ENCODE measurements at places on chromosomes 7 and 10.
A peak's percentile ranks its signal among the peaks of the same experiment; 100 is the strongest.

DNA sequence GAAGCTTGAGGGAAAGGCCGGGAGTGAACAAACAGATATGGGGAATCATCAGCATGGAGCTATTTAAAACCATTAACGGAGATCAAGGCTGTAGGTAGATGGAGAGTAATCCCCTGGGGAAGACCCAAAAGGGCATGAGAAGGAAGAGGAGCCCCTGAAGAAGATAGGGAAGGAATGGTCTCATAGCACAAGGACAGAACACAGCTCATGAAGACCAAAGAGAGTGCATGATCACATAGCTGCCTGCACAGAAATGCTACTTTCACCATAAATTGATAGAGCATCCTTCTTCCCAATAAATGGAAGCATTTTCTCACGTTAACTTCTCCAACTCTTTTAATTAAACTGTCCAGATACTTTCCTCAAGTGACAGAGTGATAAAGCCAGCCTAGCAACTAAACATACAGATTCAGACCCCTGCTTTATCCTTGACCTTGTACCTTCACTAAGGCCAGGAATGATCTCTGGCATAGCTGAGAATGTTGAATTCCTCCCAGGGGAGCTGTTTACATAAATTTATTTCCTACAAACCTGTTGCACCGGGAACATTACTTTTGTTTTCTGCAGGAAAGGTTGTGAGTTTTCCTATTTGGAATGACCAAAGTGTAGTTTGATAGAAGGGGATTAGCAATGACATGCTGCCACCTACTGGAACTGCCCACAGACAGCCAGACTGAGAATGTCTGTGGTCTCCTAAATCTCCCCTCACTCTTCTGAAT, 110.8 kb upstream of the LRGUK start:
- DNase-seq, result no peak

GRCh38 chr7:28151965-28152364, 28.6 kb downstream of the JAZF1 start:
- no peak for DNase-seq

DNA sequence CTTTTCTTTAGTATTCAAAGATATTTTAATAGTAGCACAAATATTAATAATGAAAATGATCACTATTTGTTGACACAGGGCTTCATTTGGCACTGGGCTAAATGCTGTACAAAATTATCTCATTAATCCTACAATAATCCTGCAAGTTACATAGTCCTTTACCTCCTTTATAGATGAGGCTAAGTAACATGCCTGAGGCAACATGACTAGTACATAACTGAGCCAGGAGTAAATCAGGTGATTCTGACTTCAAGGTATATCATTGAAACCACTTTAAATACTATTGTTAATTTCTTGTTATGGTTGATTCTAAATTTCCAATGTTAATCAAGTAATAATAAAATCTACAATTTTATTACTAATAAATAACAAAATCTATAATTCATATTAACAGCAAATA, 39.8 kb downstream of the SEM1 start:
- no peak for DNase-seq

DNA sequence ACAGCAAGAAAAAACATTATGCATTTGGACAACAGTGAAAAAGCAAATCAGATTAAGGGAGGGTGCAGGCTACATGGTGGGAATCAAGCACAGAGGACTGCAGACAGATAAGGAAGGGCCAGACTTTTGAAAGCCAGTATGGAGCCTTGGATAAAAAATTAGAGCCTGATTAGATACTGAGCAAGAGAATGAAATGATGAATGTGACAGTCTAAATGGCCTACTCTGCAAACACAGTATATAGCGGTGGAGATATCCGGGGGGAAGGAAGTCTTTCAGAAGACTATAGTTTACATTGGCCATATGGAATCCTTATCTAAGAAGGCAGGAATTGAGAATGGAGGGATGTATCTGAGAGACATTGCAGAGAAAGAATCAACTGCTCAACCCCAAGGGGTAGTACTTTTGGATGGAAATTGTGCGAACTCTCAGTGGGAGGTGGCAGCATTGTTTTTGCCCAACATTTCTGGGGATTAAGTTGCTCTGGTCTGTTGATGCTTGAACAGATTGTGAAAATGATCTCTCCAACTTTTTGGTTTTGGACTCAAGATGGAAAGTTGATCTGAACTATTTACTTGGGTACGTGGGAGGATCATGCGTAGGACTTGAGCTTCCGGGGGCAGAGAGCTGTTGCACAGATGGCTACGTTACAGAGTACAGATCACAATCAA, 39.4 kb upstream of the CHCHD3 start:
- no peak for DNase-seq

DNA sequence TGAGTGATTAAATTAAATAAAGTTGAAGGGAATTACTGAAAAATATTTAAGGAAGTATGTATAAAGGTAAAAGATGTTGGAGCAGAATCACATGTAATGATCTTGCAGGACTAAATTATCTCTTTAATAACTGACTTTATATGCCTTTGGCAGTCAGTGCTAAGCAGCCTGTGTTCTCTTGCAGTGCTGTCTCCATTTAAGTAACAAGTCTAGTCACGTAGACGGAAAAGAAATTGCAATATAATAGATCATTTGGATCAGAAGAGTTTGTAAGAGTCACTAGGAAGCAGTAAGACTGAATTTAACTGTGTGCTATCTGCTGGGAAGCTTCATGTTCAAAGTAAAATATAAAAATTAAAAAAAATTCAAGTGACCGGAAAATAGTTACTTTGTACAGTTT, 21.4 kb downstream of the BZW2 start:
- DNase-seq, result no peak

DNA sequence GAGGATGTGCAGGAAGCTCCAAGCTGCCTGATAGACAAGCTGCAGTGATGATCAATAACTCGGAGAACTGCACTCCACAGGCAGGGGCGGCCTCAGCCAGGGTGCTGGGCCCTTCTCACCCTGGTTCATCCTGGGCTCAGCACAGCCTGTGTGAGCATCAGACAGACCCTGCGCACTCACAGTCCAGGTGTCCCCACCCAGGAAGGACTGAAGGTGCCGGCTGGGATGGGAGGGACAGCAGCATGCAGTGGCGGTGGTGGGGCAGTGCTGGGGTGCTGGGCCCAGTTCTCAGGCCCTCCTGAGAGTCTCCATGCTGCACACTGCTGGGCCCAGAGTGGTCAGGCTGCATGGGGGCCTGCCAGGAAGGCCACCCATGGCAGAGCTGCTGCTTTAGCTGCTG, 74.1 kb downstream of the ITIH5 start:
- no peak for DNase-seq

- no peak for DNase-seq
These were observed 41.0 kb upstream of the ADAM12 start for GRCh38 chr10:126429275-126429674.

GRCh38 chr7:134009314-134010110, 117.6 kb upstream of the LRGUK start:
- no peak for DNase-seq

GRCh38 chr7:134182078-134182477, 54.9 kb downstream of the LRGUK start:
- no peak for DNase-seq

GRCh38 chr10:61642150-61642571, 20.6 kb upstream of the CABCOCO1 start:
- no peak for DNase-seq

- DNase-seq, result peak; percentile 29
These were observed 176.5 kb downstream of the TCF7L2 start for GRCh38 chr10:113126229-113127201.

DNA sequence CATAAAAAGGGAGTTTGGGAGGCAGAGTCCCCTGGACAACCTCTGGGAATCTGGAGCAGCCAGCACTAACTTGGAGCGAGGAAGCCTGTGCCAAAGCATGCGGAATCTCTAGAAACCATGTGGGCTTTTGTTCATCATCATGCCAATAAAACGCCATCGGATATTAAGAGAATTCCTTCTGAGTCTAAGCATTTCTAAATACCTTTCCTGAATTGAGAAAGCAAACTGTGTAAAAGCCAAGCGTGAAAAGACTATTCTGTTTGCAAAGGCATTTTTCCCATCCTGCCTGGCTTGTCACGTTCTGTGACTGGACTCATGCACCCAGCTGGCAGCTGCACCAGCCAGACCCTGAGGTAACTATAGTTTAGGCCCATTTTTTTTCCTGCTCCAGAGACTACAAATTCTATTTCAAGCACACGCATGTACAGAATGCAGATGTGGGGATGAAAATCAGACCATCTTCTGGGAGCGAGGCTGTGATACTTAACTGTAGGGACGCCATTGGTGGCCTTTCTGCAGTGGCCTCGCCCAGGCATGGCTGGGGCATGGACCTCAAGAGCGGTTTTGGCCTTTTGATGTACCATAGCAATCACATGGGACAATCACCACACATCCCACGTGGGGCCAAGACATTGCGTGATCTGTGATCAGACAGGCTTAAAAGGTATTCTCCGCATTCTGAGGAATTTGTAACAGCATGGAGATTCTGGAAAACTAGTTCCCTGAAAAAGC, 218.9 kb downstream of the KIAA1217 start:
- DNase-seq, result no peak

GRCh38 chr7:106110238-106110560, 1.9 kb downstream of the SYPL1 start:
- no peak for DNase-seq

GRCh38 chr10:61609701-61610100, 53.0 kb upstream of the CABCOCO1 start:
- no peak for DNase-seq

DNA sequence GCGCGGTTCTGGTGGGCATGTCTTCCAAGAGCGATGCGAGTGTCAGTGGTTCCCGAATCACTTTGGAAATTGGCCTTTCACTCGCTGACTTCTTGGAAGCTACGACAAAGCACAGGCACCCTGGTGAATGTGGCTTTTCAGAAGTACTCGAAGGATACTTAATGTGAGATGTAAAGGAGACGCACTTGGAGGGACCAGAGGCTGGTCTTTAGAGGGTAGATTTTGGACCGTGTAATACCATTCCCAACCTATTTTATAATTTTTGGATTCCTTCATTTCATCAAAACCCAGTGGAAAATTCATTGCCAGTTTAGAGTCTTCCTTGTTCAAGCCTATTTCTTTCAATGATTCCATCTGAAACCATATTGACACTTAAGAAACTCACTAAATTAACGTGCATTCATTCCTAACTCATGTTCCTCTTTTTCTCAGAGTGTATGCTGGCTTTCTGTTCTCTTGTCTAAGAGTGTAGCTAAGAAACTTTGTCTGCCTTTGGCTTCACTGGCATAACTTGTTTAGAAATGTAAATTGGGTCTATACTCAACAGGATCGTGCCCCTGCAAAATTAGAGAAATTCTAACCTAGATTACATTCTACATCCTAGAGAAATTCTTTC, 645 bp upstream of the COPG2 start:
- no peak for DNase-seq

GRCh38 chr7:32381024-32381601, 109.1 kb downstream of the LSM5 start:
- no peak for DNase-seq

DNA sequence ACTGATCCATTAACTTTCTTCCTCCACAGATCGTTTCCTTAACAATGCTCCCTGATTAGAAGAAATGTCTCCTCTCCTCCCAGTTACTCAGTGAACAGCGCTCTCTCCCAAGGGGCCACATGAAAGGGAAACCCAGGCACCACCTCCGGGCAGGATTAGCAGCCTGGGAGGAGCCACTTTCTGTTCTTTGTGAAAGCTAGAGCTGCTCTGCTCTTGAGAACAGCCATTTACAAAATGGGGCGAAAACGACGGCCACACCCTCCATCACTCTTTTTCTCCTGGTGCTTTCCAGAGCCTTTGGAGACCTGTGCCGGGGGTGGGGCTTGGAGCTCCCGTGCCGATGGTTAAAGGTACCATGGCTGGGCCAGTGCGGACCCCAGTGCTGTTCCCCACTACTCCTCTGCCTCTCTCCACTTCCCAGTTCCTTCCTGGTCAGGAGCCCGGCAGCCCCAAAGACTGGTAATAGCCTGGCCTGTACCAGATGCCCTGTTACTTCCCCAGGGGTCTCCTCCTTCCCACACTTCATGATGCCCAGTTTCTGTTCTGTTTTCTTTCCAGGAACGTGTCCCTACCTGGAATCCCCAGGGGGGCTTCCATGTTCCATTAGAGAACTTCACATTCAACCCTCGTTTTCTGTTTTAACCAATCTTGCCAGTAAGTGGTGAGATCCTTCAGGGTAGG, 402.9 kb upstream of the GALNT17 start:
- DNase-seq, result no peak

- DNase-seq, result no peak
These were observed 1187.9 kb downstream of the XPNPEP1 start for GRCh38 chr10:108735380-108735779.

GRCh38 chr7:15669443-15670090, 16.9 kb downstream of the MEOX2 start:
- DNase-seq, result no peak

DNA sequence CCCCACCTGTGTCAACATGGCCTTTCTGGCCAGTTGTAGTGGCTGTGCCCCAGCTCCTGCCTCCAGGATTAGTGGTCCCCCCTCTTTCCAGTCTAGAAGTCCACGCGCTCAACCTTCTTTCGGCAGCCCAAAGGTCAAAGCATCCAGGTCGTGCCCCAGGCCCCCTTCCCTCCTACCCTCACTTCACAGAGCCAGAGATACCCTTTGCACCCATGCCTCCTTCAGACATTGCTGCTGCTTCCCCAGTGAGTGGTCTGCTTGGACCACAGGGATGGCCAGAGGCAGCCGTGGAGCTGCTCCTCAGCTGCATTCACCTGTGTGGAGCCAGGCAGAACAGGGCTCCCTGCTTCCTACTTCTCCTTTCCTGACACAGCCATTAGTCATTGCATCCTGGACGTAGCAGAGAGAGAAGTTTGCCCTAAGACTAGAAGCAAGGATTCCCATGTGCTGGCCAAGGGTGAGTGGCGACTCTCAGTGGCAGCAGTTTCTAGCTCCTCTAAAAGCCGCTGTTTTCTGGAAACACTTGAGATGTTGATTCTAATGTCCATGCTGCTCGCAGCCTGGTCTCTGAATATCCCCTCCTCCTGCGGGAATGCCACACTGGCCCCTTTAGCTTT, 243.1 kb upstream of the SHH start:
- DNase-seq, result no peak

- DNase-seq, result no peak
These were observed 83.6 kb upstream of the ABI1 start for GRCh38 chr10:26944261-26944882.

Data from substantia nigra (tissue), 51 donors.